ENCODE measurements at places on chromosomes 16 and 17. TPM values are rescaled to one million over a fixed set of nuclear protein-coding genes. Genes with fewer than 3 reads are reported as not detected.

CNTNAP4 gene
- polyA plus RNA-seq = 0.28 TPM

- DNase-seq = no peak
These were observed 32.4 kb downstream of the XPO6 start for GRCh38 chr16:28179354-28179753.

GRCh38 chr17:79937391-79938335 is 98.0 kb downstream of the TBC1D16 start:
- no peak for DNase-seq

GRCh38 chr16:83851473-83851872 is 43.7 kb downstream of the HSBP1 start:
- no peak for DNase-seq

DNA sequence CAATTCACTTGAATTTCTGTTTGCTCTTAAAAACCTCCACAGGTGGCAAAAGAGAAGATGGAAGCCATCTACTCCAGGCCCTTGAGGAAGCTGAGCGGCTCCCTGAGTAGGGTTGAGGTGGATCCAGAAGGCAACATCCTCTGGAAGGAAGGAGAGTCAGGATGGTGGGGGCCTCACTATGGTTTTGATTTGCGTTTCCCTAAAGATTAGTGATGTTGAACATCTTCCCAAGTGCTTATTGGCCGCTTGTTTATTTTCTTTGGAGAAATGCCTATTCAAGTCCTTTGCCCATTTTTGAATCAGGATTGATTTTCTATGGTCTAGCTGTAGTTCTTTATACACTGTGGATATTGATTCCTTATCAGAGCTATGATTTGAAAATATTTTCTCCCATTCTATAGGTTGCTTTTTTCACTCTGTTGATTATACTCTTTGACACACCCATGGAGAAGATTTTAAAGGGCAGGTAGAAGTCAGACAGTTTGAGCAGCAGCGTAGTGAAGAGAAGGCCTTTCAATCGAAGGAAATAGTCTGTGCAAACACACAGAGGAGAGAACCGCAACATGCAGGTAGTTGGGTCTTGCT is 58.6 kb downstream of the WSB1 start:
- DNase-seq = no peak

WSCD1 gene
- 11.9 TPM for polyA plus RNA-seq

QRICH2 gene
- 6.2 TPM for polyA plus RNA-seq

- no peak for DNase-seq
These were observed 39.9 kb downstream of the XPO6 start for GRCh38 chr16:28171816-28172215.

ZSCAN10 gene
- 0.26 TPM for polyA plus RNA-seq

GRCh38 chr16:88473666-88474534 is 20.8 kb downstream of the ZFPM1 start:
- no peak for DNase-seq

DNA sequence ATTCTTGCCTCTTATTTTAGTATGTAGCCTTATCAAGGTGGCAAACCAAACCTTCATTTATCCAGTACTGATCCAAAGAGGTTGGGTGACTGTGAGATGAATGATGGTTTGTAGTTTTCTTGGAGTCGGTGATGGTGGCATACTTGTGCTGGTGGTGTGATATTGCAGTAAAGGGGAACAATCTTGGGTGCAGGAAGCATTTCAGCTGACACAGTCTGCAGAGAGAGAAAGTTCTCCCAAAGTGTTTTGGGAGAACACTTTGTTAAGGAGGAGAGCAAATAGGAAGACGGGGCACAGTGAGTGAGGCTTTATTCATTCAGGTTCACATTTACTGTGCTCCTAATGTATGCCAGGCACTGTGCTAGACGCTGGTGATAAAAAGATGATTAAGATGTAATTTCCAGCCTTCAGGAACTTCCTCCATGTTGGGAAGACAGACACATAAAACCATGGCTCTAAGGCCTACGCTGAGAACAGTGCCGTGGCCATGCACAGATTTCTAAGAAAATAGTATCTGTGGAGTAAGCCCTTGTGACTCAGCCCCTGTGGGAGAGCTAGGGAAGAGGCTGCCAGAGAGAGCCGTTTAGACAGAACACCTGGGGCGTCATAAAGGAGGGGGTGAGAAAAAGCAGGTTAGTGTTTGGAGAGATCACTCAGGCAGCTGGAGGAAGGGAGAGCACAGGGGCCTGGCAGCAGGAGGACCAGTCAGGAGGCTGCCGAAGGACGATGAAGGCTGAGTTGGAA is 13.8 kb downstream of the HEATR3 start:
- DNase-seq = no peak

DNA sequence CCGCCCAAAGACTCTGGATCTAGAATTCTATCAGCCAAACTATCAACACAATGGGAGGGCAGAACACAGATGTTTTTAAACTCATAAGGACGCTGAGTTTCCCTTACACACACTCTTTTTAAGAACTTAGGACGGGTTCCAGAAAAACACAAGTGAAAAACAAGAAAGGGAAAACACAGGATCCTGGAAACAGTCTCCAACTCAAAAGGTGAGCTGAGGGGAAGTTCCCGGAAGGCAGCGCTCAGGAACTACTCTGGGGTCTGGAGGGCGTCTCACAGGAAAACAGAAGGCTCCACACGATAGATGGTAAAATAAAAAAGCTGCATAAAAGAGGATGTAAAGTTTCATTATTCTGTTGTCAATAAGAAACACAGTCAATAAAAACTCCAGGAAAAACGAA is 80.2 kb upstream of the DOC2B start:
- DNase-seq = no peak

KRT31 gene
- not detected for polyA plus RNA-seq

DNA sequence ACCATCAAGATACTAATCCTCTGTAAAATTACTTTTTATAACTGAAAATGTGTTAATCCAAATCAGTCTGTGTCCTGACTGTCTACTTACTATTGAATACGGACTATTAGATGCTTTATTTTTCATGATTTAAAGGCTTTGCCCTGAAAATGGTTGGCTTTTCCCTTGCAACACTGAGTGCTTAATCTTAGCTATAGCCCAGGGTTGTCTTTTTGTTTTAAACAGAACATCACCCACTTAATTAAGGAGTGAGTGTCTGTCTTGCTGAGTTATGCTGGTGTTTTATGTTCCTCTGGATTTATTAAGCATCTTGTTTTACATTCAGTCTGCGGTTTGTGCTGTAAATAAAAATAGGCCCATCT is 11.0 kb downstream of the FTO start:
- DNase-seq = no peak

DNA sequence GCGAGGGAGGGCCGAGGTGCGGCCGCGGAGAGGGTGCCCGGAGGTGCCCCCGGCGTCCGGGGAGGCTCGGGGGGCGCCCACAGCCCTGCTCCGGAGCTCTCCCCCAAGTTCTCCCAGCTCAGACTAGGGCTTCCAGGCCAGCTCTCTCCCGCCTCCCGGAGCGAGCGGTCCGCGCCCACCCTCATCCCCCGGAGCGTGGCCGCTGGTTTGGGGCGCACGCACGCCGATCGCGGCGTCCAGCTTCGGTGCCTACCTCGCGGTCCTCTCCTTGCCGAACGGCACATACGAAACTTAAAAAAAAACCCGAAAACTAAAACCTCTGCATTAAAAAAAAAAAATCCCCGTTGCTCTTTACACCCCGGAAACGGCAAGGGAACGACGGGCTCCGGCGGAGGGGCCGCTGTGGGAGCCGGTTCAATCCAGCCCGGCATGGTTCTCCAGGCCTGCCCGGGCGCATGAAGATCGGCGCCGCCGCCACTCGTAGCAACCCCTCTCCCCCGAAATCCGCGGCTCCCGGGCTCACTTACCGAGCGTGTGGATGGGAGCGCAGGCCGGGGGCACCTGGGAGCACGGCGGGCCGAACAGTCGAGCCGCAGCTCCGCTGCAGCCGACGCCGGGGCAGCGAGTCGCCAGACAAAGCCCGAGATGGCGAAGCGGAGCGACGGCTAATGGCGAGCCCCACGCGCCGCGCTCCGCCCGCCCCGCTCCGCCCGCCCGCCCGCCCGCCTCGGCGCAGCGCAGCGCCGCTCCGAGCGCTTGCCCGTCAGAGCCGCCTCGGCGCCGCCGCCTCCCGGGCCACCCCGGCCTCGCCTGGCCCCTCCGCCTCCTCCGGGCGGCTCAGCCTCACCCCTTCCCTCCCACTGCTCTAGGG is 973 bp upstream of the UBTF start:
- DNase-seq = no peak

TP53TG3 gene
- polyA plus RNA-seq = not detected

GRCh38 chr17:31446195-31446967 is 54.9 kb downstream of the RAB11FIP4 start:
- no peak for DNase-seq

- no peak for DNase-seq
These were observed 10.9 kb upstream of the ZFP90 start for GRCh38 chr16:68528233-68528632.

DNA sequence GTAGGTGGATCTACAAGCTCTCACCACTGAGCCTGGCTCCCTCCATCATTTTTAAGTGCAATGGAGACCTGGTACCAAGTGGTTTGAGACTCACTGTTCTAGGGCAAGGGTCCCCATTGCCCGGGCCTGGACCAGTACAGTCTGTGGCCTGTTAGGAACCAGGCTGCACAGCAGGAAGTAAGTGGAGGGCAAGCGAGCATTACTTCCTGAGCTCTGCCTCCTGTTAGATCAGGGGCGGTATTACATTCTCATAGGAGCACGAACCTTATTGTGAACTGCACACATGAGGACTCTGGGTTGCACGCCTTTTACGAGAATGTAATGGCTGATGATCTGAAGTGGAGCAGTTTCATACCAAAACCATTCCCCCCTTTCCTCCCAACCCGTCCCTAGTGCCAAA is 6.8 kb upstream of the ZNF594 start:
- no peak for DNase-seq

- DNase-seq = no peak
These were observed 2.0 kb downstream of the WSCD1 start for GRCh38 chr17:6072157-6072556.

- DNase-seq = no peak
These were observed 584.4 kb upstream of the EEF2KMT start for GRCh38 chr16:5681966-5682365.

Data from renal cortex interstitium (tissue), 15 donors.